ENCODE measurements at places on chromosomes 7 and 10.

GRCh38 chr10:16232441-16232840, 204.4 kb upstream of the PTER start:
- no peak for DNase-seq

DNA sequence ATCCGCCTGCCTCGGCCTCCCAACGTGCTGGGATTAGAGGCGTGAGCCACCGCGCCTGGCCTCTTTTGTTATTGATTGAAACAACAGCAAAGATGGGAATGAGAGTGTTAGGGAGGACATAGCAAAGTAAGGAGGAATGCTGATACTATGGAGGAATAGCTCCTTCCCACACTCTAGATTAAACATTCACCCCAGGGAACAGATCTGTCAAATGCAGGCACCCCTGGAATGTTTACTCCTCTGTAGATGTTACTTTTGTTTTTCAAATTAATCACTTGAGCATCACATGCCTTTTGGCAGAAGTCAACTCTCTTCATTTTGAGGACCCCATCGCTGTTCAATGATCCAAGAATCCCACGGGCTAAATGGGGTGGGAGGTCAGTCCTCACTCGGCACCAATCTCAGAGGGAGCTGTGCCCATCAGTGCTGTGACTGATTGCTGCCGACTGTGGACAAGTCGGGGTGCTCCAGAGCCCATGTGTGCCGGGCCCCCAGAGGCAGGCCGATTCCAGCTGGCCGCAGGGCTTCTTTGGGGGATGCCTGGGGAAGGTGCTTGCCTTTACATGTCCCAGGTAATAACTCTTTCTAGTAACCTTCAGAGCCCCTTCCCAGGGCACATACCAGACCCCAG, 10.2 kb upstream of the COBL start:
- no peak for DNase-seq

- DNase-seq = no peak
Measured at GRCh38 chr7:150784120-150784736, 15.9 kb downstream of the TMEM176B start.

- DNase-seq = peak; percentile 45
Measured at GRCh38 chr10:69093933-69094332, 6.0 kb downstream of the SRGN start.

DNA sequence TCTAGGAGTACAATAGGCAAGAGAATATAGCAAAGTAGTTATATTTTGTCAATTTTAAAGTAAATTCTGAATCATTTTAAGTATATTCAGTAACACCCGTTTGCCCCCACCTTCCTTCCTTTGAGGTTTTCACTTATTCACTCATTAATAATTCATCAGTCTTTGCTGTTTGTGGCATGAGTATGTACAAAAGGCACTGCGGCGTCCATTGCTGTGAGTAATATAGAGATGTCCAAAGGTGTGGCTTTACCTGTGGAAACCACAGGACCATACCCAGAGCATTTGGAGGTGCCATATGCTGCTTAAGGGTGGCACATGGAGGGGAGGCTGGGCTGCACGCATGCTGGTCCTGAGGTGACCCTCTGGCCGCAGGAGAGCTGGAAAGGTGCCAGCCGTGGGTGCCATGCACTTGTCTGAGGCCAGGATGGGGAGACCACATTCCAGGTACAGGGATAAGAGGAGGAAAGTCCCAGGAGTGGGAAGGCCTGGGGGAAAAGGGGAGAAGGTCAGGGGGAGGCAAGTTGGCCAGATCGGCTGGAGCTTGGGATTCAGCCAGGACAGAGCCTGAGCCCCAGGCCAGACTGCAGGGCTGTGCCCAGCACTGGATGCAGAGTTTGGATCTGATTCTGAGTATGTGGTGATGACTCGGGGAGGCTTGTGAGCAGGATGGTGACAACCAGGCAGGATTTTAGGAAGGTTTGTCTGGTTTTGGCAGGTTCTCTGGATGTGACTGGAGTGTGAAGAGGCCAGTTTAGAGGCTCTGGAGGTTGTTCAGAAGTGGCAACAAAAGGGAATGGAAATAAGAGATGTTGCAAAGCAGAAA, 223.4 kb downstream of the MGMT start:
- DNase-seq = no peak

GRCh38 chr10:90969947-90970673, 49.2 kb upstream of the ANKRD1 start:
- DNase-seq = peak; percentile 74

GRCh38 chr10:82027711-82028110, 152.7 kb downstream of the NRG3 start:
- no peak for DNase-seq

DNA sequence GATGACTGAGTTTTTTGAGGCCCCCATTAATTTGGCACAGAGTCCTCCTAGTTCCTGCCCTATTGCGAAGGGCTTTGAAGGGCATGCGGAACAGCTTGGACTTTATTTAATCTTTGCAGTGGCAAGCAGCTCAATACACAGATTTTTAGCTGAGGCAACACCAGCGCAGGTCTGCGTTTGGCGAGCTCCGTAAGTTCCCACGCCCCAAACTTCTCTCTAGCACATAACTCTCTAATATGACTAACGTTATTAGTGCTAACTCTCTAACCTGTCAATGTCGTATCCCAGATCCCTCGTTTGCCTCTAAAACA, 366 bp upstream of the TAF3 start:
- no peak for DNase-seq

DNA sequence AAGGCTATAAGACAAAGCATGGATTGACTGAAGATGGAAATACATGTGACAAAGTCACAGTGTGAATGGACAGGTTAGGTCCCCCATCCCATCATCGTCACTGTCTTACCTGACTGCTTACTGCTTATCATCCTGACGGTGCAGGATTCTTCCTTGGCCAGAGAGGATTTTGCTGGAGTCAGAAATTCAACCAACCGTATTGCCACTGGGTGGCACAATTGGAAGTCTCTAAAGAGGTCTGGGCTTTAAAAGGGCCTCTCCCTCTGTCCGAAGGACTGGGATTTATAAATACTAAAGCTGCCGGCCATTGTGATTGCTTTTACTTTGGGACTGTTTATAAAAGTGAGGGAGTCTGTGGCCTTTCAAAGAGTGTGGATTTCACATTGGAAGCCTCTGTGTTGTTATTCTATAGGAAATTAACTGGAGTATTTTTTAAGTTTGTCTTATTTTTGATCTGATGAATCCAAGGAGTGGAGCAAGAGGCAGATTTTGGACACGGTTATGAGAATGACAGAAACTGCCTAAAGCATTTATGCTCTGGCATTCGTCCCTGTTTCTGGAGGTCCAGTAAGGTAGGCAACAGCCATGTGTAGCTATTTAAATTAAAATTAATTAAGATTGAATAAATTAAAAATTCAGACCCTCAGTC, 113.3 kb upstream of the CREB5 start:
- DNase-seq = peak; percentile 74

DNA sequence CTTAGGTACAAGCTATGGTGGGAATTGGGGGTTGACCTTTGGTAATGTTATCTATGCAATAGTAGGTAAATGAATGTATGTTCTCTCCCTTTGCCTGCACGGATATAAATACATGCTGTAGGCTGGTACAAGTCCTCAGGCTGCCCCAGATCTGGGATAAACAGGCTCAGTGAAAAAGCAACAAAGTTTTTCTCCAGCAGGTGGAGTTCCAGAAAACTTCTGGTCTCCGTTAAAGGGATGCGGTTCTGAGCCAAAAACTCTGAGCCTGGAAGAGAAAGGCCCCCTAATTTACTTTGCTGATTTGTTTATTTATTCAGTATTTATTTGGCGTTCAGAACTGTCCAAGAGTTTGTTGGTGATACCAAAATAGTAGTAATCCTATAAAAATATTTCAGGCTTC, 204.7 kb downstream of the ADRA2A start:
- DNase-seq = peak; percentile 21
